ENCODE measurements at places on chromosomes 3 and 15.

GRCh38 chr3:194711286-194711685, 25.6 kb downstream of the FAM43A start:
- DNase-seq: no peak

- no peak for DNase-seq
Observed at GRCh38 chr3:141285570-141285969, 53.9 kb downstream of the PXYLP1 start.

DNA sequence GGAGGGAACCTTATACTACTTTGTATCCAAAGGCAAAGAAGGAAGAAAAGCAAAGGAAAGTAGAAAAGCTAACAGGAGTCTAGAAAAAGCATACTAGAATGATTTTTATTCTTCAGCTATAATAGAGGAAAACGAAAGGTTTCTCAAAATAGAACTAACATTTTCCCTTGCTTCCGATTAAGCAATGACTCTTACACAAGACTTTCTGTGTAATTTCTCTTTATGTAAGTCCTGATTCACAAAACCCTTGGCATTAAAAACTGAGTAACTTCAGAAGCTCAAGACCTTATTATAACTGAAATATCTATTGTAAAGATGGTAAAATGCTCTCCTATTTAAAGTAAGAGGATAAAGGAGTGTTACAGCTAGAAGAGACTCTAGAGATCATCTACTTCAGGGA, 97.4 kb downstream of the DTWD1 start:
- no peak for DNase-seq

- DNase-seq: no peak
Observed at GRCh38 chr15:70533931-70534742, 229.2 kb downstream of the UACA start.

- DNase-seq: no peak
Observed at GRCh38 chr15:60607817-60608216, 128.9 kb upstream of the ICE2 start.

DNA sequence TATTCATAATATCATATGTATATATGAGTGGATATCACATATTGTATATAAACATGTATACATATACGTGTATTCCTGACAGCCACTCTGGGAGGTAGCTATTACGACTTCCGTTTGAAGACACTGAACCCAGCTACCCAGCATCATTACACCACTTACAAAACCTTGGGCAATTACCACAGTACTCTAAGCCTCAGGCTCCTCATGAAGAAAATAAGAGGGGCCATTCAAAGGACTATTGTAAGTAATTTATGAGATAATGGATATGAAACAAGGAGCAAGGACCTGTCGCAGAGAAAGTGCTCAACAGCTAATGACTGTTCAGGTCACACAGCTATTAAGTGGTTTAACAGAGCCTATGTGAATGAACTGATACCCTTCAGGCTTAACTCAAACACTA, 52.4 kb downstream of the KCNMB2 start:
- DNase-seq: no peak

DNA sequence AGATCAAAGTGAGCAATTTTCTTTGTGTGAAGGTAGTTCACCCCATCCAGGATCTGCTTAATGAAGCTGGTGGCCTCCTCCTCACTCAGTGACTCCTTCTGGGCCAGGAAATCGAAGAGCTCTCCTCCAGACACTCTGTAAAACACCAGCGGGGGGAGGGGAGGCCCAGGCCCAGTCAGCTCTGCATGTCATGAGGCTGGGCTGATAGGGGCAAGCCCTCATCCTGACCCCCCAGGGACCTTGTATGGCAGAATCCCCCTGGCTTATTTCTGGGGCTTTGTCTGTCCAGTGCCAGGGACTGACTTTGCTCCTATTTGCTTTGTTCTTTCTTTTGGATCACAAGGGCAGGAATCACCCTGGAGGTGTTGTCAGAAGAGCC, 74.9 kb downstream of the DAPK2 start:
- DNase-seq: no peak
